ENCODE measurements at places on chromosomes 12 and 14.

GRCh38 chr12:88630561-88630960 lies 50.3 kb upstream of the KITLG start:
- no peak for DNase-seq

DNA sequence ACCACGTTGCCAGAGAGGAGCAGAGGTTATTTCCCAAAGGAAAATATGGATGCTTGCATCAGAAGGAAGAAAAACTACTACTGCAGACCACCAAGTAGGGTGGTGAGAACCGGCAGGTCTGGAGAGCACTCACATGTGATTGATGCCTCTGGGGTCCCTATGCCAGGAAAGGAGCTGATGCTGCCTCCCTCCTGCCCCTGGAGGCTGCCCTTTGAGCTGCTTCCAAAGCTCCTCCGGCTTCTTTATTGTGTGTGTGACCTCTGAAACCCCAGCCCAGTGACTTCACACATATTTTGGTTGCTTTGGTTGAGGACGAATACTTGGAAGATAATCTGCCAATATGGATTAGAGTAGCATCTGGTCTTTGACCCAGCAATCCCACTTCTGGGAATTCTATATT lies 133.4 kb downstream of the AACS start:
- no peak for DNase-seq

GRCh38 chr12:6573001-6573400 lies 4.9 kb upstream of the NOP2 start:
- no peak for DNase-seq

DNA sequence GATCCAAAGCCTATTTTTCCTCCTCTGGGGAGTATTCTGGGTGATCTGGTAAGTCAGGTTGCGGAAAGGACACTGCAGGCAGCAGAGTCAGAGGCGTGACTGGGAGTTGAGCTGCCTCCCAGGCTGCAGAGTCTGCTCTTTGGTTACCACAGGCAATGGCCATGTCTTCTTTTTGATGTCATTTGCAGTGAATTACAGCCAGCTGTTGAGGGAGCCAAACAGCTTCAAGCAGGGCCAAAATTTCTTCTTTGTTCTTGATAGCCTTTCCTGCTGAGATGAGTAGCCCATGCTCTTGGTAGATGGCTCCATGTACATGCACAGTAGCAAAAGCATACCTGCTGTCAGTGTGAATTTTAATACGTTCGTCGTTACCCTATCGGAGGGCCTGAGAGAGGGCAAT lies 116.6 kb upstream of the PZP start:
- no peak for DNase-seq

- peak; percentile 97 for DNase-seq
These were observed at the start of gene PPP1CC for GRCh38 chr12:110742718-110743570. PPP1CC (minus strand) TSS chr12:110742891; CDS start chr12:110742707, 184 bp downstream.

- DNase-seq: no peak
These were observed 197.3 kb downstream of the RBM19 start for GRCh38 chr12:113768850-113769249.

- no peak for DNase-seq
These were observed 1004.2 kb downstream of the TMEM121 start for GRCh38 chr14:106530423-106531107.

DNA sequence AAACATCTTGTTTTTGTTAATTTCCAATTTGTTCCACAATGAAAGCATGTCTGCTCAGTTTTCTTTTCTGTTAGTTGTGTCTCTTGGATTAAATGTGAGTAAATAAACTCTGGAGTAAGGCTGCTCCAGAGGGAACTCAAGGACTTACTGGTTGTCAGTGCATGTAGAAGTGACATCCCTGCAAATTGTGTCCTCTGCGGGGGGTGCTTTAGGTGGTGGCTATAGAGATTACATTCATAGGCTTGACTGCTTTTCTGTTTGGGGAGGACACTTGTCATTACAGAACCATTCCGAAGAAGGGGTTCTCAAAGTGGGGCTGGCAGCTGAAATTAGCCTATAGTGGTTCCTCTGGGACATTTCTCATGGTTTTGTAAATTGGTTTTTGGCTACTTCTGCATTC lies 8.8 kb downstream of the TMTC2 start:
- DNase-seq: no peak

DNA sequence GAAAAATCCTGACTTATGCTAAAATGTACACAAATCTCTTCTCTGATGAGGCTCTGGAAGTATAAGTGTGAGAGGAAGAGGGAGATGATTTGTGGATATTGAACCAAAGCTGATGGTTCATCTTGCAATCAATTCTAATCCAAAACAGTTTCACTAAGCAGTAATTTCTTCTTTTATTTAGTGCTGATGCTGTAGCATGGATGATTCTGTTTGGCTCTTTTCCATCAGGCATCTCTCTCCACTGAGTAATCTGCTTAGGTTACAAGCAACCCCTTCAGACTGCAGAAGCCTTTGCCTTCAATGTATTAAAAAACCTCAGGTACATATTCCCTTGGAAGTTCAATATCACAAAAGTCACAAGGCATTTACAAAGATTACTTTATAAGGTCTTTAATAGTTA lies 159.1 kb upstream of the CCDC198 start:
- no peak for DNase-seq

DNA sequence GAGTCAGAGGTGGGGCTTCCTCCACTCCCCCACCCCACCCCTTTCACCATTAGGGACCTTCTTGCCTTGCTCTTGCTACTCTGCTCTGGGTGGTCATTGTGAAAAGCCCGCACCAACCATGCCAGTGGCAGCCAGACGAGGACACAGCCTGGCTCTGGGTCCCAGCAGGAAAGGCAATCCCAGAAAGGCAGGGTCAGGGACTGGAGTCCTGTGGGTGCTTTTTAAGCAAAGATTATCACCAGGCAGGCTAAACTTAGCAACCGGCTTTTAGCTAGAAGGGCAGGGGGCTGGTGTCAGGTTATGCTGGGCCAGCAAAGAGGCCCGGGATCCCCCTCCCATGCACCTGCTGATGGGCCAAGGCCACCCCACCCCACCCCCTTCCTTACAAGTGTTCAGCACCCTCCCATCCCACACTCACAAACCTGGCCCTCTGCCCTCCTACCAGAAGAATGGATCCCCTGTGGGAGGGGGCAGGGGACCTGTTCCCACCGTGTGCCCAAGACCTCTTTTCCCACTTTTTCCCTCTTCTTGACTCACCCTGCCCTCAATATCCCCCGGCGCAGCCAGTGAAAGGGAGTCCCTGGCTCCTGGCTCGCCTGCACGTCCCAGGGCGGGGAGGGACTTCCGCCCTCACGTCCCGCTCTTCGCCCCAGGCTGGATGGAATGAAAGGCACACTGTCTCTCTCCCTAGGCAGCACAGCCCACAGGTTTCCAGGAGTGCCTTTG lies 1.2 kb upstream of the GAPDH start:
- no peak for DNase-seq

DNA sequence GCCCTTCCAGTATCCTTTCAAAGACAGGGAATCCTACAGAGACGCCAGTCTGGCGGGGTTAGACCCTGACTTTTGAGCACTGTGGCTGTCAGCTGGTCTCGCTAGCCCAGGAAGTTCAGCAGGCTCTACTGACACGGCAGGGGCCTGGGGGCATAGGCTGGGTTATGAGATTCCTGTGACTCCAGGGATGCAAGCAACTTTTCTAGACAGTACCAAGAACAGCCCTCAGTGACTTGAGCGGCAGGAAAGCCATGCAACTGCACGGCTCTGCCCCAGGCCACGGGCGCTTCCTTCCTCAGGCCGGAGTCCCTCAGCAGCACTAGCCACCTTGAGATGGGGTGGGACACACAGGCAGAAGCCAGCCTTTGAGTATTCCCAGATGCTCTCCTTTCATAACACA lies 5.1 kb upstream of the SIVA1 start:
- DNase-seq: no peak
